ENCODE measurements at places on chromosomes 4 and X.
A peak's percentile ranks its signal among the peaks of the same experiment; 100 is the strongest.

GRCh38 chr4:48720459-48720858, 59.6 kb downstream of the FRYL start:
- DNase-seq: no peak

DNA sequence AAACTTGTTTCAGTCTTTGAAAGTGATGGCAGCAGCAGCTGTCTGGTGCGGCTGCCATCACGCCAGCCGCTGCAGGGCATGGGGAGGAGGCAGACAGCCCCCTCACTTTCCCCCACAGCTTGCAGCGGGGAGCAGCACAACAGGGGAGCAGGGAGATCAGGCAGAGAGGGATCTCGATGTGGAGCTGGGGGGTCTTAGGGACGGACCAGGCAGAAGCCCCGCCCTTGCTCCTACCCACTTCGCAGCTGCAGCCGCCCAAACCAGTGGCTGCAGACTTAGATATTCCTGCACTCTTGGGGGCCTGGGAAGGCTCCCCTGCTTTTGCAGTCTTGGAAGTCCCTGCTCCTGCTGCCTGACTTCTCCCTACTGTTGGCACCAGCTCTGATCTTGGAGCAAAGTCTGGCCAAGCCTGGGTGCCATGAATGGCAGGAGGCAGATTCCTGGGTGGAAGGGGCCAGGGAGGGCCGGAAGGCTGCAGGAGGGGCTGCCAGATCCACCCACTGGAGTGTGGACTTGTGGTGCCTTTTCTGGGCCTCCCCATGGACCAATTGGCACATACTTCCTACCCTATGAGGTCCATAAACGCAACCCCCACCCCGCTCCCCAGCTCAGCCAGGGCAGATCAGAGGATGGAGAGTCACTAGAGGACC, 14.0 kb upstream of the MFAP3L start:
- DNase-seq: no peak

GRCh38 chrX:16484338-16484737, 165.6 kb upstream of the S100G start:
- DNase-seq: peak; percentile 88

GRCh38 chr4:179678093-179678814, 2236.0 kb upstream of the AGA start:
- no peak for DNase-seq

DNA sequence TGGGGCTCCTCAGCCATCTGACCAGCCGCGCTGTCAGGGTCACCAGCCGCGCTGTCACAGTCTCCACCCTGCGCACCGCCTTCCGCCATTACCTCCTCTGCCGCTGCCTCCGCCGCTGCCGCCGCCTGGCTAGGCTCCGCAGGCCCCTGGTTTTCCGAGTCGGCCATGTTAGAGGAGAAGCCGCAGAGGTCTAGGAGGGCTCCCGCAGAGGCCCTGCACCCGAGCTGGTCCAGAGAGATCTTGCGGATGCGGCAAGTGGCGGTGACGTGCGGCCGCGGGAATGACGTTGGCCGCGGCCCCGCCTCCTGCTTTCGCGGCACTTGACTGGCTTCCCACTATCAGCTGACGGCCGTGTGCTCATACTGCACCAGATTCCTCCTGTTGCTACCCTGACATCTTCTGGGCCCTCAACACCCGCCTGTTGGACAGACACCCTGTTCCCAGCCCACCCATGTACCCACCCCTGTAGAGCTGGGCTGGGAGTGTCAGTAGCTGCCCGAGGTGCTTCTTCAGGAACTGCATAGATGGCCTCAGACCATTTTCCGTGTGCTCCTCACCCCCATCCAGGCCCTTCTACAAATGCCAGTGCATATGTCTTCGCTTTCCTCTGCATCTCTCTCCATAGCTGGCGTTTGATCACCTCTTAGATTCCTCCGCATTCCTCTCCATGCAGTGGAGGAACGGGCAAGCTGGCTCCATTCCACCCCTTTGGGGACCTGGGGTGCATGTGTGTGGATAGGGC, at the start of gene NAP1L5:
TSS of gene NAP1L5 (minus strand) at position 242 of the 742 bp plus-strand sequence. CDS start at position 167, 75 bp downstream.
- no peak for DNase-seq

DNA sequence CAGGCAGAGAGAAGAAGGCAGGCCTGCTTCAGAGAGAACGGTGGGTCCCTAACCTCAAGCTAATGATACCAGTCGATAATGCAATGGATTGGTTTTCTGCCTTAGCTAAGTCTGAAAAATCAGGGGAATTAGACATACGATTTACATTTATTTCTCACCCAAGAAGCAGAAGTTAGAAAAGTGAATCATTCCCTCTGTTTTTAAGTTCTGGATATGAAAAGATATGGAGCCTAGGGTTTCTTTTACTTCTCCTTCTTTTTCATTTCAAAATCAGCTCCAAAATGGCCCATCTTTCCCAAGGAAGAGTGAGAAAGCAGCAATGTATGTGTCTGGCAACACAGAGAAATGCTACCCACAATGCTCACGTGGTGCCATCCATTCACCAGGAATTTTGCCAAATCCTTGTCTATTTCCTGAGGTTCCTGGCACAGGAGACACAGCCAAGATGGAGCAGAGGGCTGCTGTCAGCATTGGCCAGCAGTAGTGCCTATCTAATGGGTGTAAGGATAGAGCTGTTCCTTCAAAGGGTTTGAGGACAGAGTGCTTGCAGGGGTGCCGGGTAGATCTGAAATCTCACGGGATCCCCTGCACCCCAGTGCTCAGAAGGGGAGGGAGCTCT, 231.5 kb downstream of the MAML3 start:
- no peak for DNase-seq
